ENCODE measurements at places on chromosomes 16 and 17.

GRCh38 chr16:29925105-29925756 lies 795 bp downstream of the KCTD13 start:
- no peak for DNase-seq

GRCh38 chr17:74733365-74734122 lies 3.5 kb upstream of the RAB37 start:
- no peak for DNase-seq

GRCh38 chr16:86494565-86495356 lies 15.6 kb upstream of the FOXF1 start:
- no peak for DNase-seq

- no peak for DNase-seq
Measured at GRCh38 chr16:58931436-58931835, 197.3 kb upstream of the GOT2 start.

DNA sequence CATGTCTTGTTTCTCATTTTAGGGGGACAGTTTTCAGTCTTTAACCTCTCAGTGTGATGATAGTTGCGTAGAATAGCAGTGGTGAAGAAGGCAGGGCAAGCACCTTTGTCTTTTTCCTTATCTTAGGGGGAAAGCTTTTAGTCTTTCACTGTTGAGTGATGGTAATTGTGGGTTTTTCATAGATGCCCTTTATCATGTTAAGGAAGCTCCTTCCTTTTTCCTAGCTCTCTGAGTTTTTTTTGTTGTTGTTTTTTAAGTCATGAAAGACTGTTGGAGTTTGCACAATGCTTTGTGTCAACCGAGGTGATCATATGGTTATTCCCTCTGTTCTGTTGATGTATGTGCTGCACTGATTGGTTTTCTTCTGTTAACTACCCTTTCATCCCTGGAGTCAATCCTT lies 15.7 kb downstream of the NOL11 start:
- DNase-seq, result no peak

DNA sequence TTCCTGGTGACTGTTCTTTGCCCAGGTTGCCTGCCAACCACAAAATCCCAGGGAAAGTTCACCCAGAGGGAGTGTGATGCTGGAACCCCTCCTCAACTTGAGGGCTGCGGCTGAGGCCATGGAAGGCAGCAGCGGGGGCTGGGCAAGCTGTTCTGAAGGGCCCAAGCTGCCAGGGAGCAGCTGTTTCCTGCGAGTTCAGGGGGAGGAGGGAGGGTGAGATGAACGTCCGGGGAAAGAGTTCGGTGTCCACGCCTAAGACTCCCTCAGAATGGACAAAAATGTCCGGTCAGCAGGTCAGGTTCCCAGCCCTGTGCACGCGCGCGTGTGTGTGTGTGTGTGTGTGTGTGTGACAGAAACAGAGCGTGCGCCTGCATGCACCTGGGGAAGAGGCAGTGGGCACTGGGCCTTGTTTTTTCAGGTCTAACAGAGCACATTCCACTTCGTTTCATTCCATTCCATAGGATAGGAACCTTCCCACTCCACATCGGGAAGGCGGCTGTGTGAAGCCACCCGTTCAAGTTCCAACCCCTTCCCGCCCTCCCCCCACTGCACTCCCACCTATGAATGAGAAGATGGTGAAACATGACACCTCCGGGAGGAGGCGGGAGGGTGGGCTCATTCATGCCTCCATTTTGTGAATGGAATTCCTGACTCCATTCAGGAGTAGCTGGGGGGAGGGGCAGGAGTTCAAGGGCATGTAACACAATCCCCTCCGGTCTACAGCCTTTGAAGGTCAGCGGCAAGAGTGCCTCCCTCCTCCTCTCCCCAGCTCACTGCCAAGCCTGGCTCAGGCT lies 15.7 kb downstream of the ETV4 start:
- DNase-seq, result no peak

GRCh38 chr16:6059671-6060070 lies 962.1 kb upstream of the EEF2KMT start:
- DNase-seq, result no peak

- no peak for DNase-seq
Measured at GRCh38 chr17:64448665-64449512, at the start of gene MILR1. Gene MILR1, plus strand, starts transcription at chr17:64449115. Its CDS starts 54 bp downstream, at chr17:64449169.

DNA sequence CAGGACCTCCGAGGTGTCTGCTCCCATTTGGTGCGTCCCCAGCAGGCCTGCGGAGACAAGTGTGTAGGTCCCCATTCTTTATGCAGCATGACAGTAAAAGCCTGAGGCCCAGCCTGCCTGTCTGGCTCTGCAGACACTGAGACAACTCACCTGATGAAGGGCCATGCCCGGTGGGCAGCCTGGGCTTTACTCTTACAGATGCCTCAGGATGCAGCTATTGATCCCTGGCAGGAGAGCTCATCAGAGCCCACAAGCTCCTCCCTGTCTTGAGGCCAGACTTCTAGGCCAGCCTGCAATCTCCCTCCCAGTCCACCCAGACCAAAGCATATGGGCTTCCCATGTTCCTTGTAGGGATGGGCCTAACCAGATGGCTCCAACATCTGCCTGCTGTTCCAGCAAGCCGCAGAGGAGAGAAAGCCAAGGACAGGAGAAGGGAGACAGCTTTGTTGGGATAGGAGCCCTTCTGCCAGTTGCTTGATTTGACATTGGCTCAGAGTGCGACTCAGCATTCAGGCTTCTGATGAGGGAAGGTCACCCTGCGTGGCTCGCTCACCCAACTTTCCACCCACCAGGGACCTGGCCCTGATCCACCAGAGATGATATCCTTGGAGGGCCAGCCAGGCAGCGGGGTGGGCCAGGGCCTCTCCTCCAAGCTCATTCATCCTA lies 87.5 kb downstream of the SOCS1 start:
- DNase-seq, result no peak

- DNase-seq, result no peak
Measured at GRCh38 chr17:14866266-14866665, 398.9 kb downstream of the PMP22 start.

DNA sequence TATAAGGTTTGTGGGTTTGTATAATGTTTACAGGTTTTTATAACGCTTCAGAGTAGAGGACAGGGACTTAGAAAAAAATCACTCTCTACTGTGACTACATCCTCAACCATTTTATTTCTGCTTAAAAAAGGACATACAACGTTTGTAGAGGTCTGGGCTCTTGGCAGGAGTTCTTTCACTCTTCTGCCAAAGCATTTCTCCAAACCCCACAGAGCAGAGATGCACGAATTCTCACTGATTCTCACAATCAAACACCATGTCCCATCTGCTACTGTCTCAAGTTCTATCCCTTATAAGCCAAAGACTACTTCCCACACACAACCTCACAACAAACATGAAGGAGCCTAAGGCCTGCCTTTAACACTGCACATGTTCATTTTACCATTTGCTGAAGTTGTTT lies 7.0 kb upstream of the ANKFY1 start:
- DNase-seq, result no peak

DNA sequence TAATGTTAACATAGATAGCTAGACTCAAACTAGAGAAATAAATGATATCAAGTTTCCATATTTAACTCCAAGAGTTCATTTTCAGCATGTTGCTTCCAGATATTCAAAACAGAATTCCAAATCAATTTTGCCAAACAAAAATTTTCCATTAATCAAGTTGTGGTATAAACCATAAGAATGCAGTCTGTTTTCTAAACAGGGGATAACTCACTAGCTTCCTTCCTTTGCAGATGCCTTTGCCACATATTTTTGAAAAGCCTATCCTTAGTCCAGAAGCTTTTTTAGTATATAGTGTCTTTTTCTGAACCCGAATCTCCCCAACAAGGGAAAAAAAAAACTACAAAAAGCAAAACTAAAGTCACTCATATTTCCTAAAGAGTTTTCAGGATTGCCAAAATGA lies 61.5 kb downstream of the HELZ start:
- DNase-seq, result no peak

- DNase-seq, result peak; percentile 41
Measured at GRCh38 chr16:49876716-49877129, 20.8 kb upstream of the ZNF423 start.

DNA sequence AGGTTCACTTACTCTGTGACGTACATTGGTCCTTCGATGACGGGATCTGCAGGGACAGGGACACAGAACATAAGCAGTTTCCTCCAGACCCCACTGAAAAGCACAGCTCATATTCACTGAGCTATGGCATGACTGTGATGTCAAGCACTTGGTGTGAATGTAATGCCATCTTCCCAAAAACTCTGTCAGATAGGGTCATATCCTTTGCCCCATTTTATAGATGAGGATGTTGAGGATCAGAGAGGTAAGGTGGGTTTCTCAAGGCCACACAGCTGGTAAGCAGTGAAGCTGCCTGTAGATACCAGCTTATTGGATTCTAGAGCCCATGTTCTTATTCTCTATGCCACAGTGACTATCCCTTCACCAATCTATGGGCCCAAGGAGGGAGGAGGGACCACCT lies 2.5 kb downstream of the ERN2 start:
- DNase-seq, result no peak

- DNase-seq, result no peak
Measured at GRCh38 chr17:1095090-1095852, 84.5 kb downstream of the ABR start.

GRCh38 chr17:72640415-72641165 lies 451.9 kb downstream of the SLC39A11 start:
- no peak for DNase-seq
